ENCODE measurements at places on chromosomes 1 and 21. TPM values are rescaled to one million over a fixed set of nuclear protein-coding genes. Genes with fewer than 3 reads are reported as not detected.

- H3K4me3 ChIP-seq, result no peak overlapping the region
- H3K4me1 ChIP-seq, result peaks cover 23% of the 10 kb centered on the region
- no peak for DNase-seq
- no peaks in the 10 kb centered on the region for H3K27me3 ChIP-seq
These were observed 144.2 kb downstream of the SYT2 start for GRCh38 chr1:202565890-202566602.

DNA sequence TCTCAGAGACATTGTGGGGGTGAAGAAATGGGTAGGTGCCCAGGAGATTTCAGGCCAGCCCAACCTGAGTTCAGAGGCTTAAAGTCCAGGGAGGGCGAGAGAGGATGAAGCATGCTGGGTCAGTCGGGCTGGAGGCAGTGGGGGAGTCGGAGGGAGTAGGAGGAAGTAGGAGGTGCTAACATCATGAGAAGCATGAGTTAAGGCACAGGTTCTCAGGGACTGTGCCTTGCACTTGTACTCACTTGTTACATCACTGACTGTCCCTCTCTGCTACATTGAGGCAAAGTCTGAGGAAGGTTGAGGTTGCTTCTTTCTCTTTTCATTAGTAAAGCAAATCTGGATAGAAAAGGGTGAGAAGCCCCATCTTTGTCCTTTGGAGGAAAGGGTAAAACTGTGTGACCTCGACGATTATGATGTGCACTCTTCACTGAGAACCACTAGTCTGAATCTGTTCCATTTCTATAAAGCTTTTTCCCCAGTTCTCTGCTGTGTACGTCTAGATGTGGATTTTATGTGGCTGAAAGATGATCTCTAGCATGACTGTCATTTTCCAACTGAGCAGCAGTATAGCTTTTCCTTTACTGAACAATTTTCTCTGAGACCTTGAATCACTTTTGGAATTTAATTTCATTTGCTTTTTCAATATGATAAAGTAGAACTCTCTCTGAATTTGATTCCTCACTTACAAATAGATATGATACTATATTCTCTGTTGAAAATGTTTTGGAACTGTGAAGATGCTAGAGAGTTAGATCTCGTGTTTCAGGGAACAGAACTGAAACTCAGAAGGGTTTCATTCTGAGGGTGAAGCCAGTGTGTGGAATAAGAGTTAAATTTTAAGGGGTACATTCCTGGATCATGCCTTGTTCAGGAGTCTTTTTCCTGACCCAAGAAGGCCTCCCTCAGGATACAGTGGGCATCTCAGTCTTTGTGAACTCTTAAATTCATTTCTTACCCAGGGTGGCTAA is 94.6 kb downstream of the FGGY start:
- peak overlapping the region; percentile 91 for H3K27ac ChIP-seq
- H3K27me3 ChIP-seq, result no peaks in the 10 kb centered on the region
- DNase-seq, result no peak
- peaks cover 28% of the 10 kb centered on the region for H3K4me1 ChIP-seq

GRCh38 chr1:2575801-2576663 is 10.5 kb upstream of the PRXL2B start:
- no peak overlapping the region for H3K27ac ChIP-seq
- H3K4me3 ChIP-seq, result no peak overlapping the region
- no peaks in the 10 kb centered on the region for H3K36me3 ChIP-seq
- H3K4me1 ChIP-seq, result no peaks in the 10 kb centered on the region
- no peaks in the 10 kb centered on the region for H3K27me3 ChIP-seq
- DNase-seq, result no peak

GRCh38 chr1:41357451-41358101 is 3.7 kb upstream of the FOXO6 start:
- DNase-seq, result no peak
- H3K36me3 ChIP-seq, result no peaks in the 10 kb centered on the region
- peaks cover 25% of the 10 kb centered on the region for H3K4me1 ChIP-seq
- no peak overlapping the region for H3K4me3 ChIP-seq
- H3K27me3 ChIP-seq, result no peaks in the 10 kb centered on the region
- H3K27ac ChIP-seq, result no peak overlapping the region

Gene H6PD
- total RNA-seq, result 56.8 TPM

Gene KCNT2
- 8.4 TPM for total RNA-seq

Gene SLC25A34
- total RNA-seq, result 5.7 TPM

Gene CELA3A
- total RNA-seq, result not detected

Data from ascending aorta (tissue), 2 donors.